Smooth muscle cell of the coronary artery (primary cell): ENCODE measurements at places on chromosomes 1 and 21. TPM values are rescaled to one million over a fixed set of nuclear protein-coding genes. Genes with fewer than 3 reads are reported as not detected.

The FCRL5 gene
- total RNA-seq, result not detected in 2 replicates

The CCDC18 gene
- 7.0 and 7.4 TPM in 2 replicates for total RNA-seq

The CSF1 gene
- 13.6 and 60.3 TPM in 2 replicates for total RNA-seq

The TCHH gene
- 0.08 and 0.12 TPM in 2 replicates for total RNA-seq

The NECTIN4 gene
- total RNA-seq, result 0.35 and 2.3 TPM in 2 replicates

The CHRM3 gene
- total RNA-seq, result not detected in 2 replicates

The ST6GALNAC5 gene
- total RNA-seq, result 0.90 and 4.8 TPM in 2 replicates

The MSH4 gene
- 0.08 and 0.35 TPM in 2 replicates for total RNA-seq
